Kasumi-1 (cell line): ENCODE measurements at places on chromosomes 1 and 21.

DNA sequence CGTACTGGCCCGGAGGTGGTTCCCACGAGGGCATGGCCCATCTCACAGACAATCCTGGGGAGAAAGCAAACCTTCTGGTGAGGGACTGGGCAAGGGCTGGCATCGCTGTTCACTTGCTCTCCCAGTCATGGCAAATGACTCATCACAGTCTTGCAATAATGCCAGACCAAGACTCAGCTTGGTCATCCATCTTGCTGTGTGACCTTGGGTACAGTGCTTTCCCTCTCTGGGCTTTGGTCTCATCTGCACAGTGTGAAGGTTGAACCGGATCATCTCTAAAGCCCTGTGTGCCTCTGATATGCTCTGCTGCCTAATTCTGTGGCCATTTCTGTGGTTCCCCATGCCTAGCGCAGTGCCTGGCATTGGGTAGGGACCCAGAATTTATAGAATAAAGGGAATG is 143.6 kb upstream of the CD34 start:
- no peak for DNase-seq

- DNase-seq = no peak
These were observed 113.5 kb downstream of the LHX9 start for GRCh38 chr1:198030682-198031081.

DNA sequence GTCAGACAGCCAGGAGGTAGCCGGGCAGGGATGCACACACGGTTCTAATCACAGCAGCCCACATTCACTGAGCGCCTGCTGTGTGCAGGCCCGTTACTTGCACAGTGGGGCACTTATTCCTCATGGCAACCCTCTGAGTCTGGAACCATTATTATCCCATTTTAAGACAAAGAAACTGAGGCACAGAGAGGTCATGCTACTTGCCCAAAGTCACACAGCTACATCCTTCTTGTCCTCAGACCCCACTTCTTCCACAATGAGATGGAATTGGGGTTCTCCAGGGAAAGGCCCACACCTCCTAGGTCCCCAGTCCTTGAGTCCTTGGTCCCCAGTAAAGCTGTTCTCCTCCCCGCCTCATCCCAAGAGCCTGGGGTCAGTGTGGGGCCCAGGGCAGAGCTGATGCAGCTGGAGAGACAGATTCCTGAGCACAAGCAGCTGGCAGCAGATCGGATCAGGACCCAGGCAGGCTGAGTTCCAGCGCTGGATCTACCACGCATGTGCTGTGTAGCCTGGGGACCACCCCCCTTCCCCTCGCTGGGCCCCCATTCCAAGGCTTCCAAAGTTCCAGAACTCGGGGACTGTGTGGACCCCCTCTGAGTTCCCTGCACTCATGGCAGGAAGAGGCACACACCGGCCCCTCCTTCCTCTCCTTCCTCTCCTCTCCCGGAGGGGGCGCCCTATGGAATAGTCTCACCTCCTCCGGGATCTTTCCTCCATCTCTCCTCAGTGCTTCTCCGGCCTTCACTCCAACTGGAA is 393.4 kb downstream of the MATN1 start:
- DNase-seq = no peak

DNA sequence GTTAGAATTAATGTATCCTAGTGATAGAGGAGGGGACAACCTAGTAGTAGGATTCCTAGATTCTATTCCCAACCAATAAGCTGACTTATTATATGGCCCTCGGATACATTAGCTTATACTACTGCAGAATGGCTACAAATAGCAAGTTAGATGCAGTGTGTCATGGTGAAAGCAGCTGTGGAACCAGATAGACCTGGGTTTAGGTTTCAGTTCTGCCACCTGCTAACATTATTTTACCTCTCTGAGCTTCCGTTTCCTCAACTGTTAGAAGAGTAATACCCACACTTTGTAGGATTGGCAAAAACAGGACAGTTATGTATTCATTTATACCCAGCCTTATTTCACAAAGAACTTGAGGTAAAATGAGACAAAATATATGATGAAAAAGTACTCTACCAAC is 21.6 kb upstream of the MAGOH start:
- no peak for DNase-seq

- no peak for DNase-seq
These were observed 7.7 kb upstream of the LMNA start for GRCh38 chr1:156106624-156107488.

- DNase-seq = no peak
These were observed 153.9 kb upstream of the SPAG17 start for GRCh38 chr1:118338936-118339335.

- DNase-seq = peak; percentile 50
These were observed 43.4 kb downstream of the RALGPS2 start for GRCh38 chr1:178768423-178768822.

DNA sequence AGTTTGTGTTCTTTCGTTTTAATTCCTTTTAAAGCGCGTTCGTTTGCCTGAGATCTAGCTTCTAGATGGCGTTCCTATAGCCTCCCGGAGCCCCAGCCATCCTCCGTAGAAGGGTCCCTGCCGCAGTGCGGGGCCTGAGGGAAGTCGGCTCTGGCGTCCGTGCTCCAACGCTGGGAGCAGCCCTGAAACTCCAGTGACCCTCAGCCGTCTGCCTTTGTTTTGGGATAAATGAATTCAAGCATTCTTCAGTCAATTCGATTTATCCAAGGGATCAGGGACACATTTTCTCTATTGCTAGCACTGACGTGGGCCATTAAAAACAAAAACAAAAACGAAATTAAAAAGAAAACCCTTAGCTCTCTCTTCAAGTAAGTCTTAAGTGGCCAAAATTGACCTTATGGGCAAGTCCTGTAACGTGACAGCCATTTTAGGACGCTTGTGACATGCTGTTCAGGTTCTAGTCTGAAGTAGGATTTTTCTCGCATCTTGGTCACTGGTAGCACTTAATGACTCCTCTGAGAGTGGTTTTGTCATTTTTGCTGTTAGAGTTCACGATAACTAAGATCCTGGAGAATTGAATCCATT is 742 bp upstream of the HSPA13 start:
- DNase-seq = no peak

DNA sequence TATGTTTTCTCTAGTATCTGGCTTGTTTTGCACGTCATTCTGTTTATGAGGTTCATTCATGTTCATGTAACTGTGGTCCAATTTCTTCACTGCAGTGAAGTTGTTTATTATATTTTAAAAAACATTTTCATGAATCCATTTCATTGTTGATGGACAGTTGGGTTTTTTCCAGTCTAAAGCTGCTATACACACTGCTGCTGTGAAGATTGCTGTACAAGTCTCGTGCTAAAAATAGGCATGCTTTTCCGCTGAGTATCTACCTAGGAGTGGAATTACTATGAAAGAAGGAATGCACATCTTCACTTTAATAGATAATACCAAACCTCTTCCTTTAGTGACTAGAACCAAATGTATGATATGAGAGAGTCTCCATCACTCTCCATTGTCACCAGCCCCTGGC is 49.0 kb upstream of the ETS2 start:
- DNase-seq = no peak

DNA sequence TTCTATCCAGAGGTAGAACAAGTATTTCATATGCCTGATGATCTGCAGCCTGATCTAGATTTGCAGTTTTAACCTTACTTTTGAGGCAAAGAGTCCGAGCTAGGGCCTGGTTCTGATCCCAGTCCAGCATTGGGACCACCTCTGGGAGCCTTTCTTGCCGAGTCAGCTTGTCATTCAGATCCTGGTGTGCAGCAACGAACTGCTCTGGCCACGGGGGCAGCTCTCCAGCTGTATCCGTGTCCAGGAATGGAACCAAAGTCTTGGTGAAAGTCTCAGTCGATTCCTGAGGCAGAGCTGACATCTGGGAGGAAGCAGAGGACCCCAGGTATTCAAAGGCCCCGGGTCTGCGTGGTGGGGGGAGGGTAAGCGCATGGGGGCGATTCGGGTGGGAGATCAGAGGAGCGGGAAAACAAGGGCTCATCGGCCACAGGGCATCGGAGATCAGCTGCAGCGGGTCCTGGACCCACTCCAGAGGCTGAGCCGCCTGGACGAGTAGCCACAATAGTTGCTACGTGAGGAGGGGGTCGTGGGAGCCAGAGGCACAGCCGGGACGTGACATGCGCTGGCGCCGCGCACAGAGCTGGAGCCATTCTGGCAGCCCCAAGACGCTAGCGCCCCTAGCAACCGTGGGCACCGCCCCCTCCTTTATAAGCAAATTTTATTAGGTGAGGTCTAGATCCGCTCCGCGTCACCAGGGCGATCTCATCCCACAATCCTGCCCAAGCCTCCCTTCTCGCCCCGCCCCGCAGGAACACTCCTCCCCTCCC is 32.4 kb upstream of the BSDC1 start:
- no peak for DNase-seq

DNA sequence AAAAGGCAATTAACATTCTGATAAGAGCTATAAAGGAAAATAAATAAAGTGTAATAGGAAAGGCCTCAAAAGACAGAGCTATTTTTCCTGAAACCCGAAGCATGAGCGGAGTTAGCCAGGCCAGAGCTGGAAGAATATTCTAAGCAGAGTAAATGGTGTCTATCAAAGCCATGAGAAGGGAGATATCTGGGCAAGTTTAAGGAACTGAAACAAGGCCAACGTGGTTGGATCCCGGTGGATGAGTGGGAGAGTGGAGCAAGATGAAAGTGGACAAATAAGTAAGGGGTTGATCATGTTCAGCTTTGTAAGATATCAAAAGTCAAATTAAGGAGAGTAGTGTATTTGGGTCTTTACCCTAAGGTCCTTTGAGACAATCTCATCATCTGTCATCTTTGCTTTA is 234.0 kb downstream of the TM2D1 start:
- DNase-seq = no peak

GRCh38 chr1:10694633-10695627 is 101.5 kb downstream of the CASZ1 start:
- peak; percentile 74 for DNase-seq

GRCh38 chr1:20821466-20821865 is 34.4 kb upstream of the HP1BP3 start:
- peak; percentile 38 for DNase-seq

DNA sequence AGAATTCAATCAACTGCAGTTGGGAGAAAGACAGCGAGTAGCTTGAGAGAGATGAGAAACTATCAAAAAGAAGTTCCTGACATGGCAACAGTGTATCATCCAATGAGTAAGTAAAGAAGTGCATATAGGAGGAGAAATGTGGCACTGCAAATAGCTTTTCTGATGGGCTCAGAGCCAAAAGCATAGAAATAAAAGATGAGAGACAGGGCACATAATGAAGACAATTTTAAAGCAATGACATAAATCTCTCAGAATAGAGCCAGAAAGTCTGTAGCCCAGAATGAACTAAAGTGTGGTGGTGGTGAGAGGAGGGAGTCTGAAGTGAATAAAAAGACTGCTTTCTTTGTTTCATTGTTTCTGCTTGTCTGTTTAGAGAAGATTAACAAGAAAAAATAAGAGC is 34.3 kb downstream of the TNFSF18 start:
- no peak for DNase-seq

DNA sequence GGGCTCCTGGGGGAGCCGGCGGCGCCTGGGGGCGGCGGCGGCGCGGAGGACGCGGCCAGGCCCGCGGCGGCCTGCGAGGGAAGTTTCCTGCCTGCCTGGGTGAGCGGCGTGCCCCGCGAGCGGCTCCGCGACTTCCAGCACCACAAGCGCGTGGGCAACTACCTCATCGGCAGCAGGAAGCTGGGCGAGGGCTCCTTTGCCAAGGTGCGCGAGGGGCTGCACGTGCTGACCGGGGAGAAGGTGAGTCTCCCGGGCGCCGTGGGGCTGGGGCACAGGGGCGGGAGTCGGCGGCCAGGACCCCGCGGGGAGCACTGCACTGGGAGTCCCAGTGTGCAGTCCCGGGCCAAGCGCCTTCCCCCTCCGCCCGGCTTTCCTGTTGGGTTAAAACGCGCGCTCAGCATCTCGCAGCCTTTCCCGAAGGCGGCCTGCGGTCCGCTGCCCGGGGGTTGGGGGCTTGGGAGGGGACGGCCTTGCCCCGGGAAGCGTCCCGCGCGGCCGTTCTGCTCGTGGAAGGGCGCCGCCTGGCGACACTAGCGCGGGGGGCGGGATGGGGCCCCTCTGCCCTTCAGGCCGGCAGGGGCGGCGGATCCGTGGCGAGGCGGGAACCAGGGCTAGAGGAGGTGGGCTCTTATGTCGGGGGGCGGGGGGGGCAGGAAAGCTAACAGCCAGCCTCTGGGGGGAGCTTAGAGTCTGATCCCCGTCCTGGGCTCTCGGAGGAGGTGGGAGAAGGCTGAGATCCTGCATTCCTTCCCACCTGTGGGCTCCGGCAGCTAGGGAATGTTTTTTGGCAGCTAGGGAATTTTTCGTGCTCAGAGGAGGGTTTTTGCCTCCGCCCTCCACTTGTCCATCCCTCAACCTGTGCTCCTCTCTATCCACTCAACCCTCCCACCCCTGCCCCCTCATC is 1.1 kb downstream of the HUNK start:
- peak; percentile 22 for DNase-seq

DNA sequence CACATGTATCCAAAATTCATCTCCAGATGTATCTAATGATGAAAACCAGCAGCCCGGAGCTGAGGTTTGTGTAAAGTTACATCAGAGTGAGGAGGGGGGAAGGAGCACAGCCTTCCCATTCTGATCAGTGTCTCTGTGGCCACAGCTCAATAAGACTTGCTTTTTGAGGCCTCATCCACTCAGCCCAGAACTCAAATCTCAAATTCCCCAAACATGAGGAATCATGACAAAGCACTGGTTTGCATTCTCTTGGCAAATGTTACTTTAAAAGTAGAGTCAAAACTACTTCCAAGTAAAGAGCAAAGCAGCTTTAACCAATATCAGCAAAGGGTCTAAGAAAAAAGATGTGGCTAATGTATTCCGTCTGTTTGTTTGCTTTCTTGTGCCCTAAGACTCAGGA is 30.9 kb downstream of the CCN1 start:
- no peak for DNase-seq

DNA sequence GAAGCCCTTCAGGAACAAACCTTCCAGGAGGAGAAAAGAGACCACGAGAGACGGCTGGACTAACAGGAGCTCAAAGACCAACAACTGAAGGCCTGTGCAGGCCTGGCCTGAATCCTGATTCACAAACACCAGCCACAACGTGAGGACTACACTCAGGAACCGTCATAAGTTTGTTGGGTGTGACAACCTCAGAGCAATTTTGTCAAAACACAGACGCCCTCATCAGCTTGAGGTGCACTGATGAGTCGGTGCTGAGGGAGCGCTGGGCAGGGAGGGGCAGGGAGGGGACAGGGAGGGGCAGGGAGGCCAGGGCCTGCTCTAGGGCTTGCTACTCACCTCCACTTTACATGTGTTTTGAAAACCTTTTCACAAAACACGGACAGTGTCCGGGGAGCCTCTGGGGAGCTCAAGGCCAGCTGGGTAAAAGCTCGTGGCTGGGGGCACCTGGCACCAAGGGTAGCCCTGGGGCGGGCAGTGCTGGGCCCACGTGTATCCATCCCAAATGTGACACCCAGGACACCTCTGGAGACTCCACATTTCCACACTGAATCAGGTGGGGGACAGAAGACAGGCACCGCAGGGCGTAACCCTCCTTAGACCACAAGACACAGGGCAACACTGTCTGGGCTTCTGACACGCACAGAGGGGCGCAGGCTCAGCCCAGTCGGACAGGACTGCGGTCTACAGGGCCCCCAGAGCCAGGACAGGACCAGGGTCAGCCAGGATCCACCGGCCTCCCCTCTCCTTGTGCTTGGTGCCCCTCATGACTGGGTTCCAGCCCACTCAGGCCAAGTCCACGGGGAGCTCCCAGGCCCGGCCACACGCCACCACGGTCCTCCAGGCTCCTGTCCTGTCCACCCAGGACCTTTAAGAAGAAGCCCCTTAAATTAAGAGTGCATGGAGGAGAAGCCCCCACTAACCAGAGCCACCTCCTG is 16.5 kb downstream of the LSS start:
- no peak for DNase-seq

GRCh38 chr1:19651141-19651737 is 7.1 kb downstream of the NBL1 start:
- DNase-seq = peak; percentile 60

- no peak for DNase-seq
These were observed 19.4 kb downstream of the FYB2 start for GRCh38 chr1:56799605-56800400.
